Stimulated activated CD4-positive, alpha-beta T cell treated with anti-CD3 and anti-CD28 coated beads, Interleukin-1b, Interleukin-23, amount 100 ng/mL, for 48 hours (primary cell): ENCODE measurements at places on chromosomes 4 and X.

DNA sequence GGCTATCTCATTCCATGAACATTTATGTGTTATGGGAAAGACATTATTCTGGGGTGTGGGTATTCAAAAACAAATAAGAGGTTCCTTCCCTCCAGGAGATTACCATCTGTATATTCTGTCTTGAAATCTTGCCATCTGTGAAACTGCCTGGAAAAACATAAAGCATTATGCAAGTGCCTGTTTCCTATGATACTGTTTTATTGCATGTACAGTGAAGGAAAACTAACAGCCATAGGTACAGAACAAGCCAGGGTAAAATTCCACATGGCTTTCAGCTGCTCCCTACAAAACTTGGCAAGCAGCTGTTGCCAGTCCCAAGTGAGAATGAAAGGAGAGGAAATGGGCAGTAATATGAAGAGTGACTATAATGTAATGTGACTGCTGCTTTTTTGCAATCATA lies 136.0 kb downstream of the GUCY2F start:
- DNase-seq, result no peak

- no peak for DNase-seq
Observed at GRCh38 chr4:25908491-25908901, 5.5 kb upstream of the SMIM20 start.

- no peak for DNase-seq
Observed at GRCh38 chr4:144750348-144750747, 104.4 kb downstream of the HHIP start.

GRCh38 chrX:47574076-47574546 lies 8.1 kb upstream of the TIMP1 start:
- DNase-seq, result no peak

GRCh38 chrX:7446815-7447214 lies 298.9 kb upstream of the PUDP start:
- DNase-seq, result no peak

GRCh38 chrX:25015486-25016360 lies at the start of gene ARX:
Gene ARX (minus strand): TSS chrX:25015965. CDS start chrX:25015737, 228 bp downstream.
- peak; percentile 51 for DNase-seq
